K562 (cell line): ENCODE measurements at places on chromosomes 12 and 14.

- DNase-seq, result no peak
These were observed 20.3 kb upstream of the DHRS4 start for GRCh38 chr14:23933108-23933741.

DNA sequence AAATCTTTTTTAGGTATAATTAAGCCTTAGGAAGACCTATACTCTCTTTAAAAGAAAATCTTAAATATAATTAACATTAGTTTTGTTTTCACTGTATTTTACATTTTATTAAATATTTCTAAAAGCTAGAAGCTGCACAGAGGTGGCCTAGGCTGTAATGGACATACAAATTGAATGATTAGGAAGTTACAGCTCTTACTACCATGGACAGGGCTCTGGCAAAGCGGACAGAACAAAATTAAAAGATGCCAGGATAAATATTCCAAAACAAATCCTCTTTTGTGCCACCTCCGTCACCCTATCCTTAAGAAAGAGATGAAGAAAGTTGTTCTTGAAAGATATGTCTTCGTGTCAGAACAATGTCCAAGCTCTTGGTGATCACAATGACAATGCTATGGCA, 376.5 kb downstream of the ETNK1 start:
- DNase-seq, result no peak

GRCh38 chr14:92058006-92058917, 18.4 kb upstream of the TRIP11 start:
- DNase-seq, result no peak

GRCh38 chr12:117140397-117141096, 41.3 kb upstream of the TESC start:
- no peak for DNase-seq

- DNase-seq, result no peak
These were observed 82.0 kb upstream of the CPM start for GRCh38 chr12:69015017-69015416.
